ENCODE measurements at places on chromosomes 5 and 9. TPM values are rescaled to one million over a fixed set of nuclear protein-coding genes. Genes with fewer than 3 reads are reported as not detected.
A peak's percentile ranks its signal among the peaks of the same experiment; 100 is the strongest.

SPINK7 gene
- polyA plus RNA-seq = not detected

ERMP1 gene
- 7.0 TPM for polyA plus RNA-seq

ARAP3 gene
- polyA plus RNA-seq = not detected

OBP2B gene
- polyA plus RNA-seq = not detected

SV2C gene
- not detected for polyA plus RNA-seq

SPINK13 gene
- not detected for polyA plus RNA-seq

PTPRD gene
- polyA plus RNA-seq = not detected

PALM2AKAP2 gene
- polyA plus RNA-seq = not detected

NOP16 gene
- 19.1 TPM for polyA plus RNA-seq

BNC2 gene
- not detected for polyA plus RNA-seq

DNA sequence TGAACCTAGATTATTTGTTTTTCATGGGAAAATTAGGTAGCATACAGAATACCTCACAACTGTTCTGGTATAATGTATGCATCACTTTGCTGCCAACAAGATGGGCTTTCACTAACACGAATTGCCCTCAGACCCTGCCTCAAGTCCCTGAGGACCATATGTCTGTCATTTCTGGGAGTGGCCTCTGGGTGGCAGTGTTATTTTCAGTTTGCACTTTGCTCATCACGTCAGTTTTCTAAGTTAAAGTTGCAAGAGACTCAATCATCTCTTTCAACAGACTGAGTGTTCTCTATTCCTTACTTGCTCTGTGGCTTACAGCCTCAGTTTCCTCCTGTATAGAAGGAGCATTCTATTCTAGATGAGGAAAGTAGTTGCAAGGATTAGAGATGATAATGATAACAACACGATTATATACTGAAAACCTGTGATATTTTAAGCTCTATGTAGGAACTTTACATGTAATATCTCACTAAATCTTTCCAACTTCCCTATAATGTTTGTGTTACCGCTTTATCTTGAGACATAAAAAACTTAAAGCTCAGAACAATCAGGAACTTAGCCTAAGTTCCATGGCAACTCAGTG, 55.7 kb downstream of the TSSK1B start:
- peak; percentile 43 for DNase-seq

- no peak for DNase-seq
Measured at GRCh38 chr5:8316608-8317280, 447.8 kb downstream of the MTRR start.

- no peak for DNase-seq
Measured at GRCh38 chr5:155912291-155912690, 414.7 kb upstream of the SGCD start.

DNA sequence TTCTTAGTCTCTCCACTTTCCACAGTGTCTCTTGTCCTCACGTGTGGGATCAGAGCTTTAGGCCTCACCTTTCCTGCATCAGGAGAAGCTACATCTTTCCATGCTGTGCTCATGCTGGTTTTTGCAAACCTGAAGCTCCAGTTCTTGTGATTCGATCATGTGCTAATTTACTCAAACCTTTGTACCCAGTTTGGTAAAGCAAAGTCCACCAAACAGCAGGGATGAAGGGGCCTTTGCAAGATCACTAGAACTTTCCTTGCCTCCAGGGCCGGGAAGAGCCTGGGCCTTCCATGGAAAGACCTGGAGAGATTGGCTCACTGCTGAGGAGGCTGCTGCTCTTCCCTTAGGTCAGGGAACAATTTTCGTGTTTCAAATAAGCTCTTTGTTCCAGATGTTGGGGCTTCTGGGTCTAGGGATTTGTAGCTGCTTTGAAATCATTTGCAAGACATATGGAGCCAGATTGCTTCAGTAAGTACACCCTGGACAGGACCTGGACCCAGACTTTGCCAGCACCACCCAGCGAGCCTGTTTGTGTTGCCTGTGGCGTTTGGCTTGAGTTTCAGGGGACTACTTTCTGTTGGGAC, 18.7 kb upstream of the SPATA31E1 start:
- DNase-seq = no peak

DNA sequence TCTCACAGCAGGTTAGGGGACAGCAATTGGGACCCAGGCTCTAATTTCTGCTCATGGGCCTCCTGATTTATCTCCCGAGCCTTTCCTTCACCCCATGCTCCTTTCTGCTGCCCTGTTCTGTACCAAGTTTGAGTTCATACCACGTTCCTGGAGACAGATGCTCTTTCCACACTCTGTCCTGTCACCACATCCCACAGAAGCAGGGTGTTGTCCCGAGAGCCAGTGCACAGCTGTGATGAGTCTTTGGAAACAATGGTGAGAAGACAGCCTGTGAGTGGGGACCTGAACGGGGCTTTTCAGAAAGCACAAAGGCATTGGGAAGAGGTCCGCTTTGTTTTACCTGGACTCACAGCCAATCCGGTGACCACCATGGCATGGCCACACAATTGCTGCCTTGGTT, 17.4 kb downstream of the WDR31 start:
- DNase-seq = no peak

- no peak for DNase-seq
Measured at GRCh38 chr9:107976767-107977166, 487.2 kb upstream of the KLF4 start.

- DNase-seq = no peak
Measured at GRCh38 chr5:178338750-178339144, 106.1 kb upstream of the PHYKPL start.

- DNase-seq = no peak
Measured at GRCh38 chr5:34487956-34488355, 168.2 kb upstream of the RAI14 start.

DNA sequence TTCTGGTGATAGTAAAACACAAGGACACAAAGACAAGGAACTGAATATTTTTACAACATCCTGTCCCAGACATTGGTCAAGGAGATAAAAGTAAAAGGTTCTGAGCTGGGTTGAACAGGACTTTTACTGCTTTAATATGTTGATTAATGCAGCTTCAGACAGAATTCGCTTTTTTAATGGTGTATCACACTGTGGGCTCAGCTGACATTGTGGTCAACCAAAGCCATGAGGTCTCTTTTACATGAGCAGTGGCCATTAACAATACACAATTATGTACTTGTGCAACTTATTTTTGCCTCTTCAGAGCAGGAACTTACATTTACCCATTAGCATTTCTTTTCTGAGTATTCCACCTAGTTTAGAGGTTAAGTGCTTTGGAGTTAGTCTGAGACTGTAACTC, 22.8 kb upstream of the ERBIN start:
- no peak for DNase-seq

GRCh38 chr5:122790354-122791103, 15.6 kb downstream of the SNX2 start:
- no peak for DNase-seq

DNA sequence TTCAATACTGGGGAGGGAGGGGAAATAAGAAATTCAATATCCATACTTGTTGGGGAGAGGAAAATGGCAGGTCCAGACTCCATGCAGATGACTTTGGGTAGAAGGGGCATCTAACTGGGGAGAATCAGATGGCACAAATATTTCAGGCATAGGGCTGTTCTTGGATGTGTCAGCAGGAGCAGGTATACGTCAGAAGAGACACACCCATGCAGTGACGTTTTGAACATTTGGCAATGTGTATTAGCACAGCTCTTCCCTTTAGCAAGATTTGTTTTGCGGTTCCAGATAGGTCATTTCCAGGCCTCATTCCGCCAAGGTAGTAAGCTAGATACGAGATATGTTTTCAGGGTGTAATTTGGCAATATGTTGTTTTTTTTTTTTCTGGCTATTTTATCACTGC, 187.2 kb upstream of the CDH10 start:
- DNase-seq = no peak

- DNase-seq = no peak
Measured at GRCh38 chr9:33379666-33380389, 22.5 kb downstream of the AQP7 start.

DNA sequence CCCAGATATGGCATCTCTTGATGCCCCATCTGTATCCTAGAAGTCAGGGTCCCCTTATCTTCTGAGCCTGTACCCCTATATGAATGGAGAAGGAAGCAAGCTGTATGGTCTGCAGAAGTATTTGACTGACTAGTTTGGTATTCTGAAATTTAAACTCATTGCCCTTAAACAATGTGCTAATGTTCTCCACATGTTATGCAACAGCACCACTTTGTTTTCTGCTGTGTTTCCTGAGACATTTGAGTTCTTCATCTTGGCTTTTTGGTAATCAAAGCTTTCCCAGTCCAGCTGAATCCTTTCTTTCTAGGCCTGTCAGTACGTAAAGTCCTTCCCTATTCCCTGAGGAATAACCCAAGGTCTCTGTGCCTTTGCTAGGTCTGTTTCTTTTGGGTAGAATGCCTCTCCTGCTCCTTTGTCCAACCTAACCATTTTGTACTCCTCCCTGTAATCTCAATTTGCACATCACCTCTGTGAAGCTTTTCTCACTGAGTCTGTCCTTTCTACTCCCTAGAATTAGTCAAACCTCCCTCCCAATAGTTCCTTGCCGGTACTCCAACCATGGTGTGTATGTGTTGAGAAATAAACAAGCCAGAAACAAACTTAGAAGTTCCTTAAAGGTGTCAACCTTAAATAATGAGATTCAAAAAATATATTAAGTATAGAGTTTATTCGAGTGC, 72.1 kb upstream of the HSPB3 start:
- DNase-seq = no peak

DNA sequence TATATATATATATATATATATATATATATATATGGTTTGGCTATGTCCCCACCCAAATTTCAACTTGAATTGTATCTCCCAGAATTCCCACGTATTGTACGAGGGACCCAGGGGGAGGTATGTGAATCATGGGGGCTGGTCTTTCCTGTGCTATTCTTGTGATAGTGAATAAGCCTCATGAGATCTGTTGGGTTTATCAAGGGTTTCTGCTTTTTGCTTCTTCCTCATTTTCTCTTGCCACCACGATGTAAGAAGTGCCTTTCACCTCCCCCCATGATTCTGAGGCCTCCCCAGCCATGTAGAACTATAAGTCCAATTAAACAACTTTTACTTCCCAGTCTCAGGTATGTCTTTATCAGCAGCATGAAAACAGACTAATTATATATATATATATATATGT, 52.3 kb upstream of the ADAMTS2 start:
- DNase-seq = no peak

- no peak for DNase-seq
Measured at GRCh38 chr9:93813221-93814076, 141.7 kb downstream of the BARX1 start.

DNA sequence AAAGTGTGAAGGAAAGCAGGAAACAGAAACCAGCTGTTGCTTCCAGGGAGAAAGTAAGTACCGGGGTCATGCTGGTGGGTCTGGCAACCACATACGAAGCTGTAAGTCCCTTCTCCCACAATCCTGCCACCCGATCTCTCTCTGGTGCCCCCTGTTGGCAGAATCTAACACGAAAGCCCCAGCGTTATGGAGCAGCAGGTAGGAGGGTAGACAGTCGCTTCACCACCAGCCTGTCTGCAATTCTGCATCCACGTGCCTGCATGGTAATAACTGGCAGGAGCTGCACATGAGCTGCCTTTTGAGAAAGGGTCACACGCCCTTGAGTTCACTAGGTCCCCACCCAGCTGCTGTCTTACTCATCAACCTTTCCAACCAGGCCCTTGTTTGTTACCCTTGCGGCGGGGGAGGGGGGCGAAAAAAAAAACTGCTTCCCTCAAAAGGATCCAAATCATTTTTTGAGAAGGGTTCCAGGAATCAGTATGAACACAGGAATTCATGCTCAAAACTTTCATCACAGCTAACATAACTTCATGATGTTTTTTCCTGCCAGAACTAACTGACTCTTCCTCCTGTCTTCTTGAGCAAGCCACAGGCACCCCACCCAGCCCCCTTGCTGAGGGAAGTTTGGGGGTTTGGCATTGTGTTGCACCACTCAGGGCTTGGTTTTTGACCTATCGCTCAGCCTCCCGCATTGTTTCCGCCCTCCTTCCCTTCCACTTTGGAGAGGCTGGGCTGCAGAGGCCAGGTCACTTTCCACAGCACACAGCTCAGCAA, 19.6 kb upstream of the TMEM252 start:
- DNase-seq = no peak

DNA sequence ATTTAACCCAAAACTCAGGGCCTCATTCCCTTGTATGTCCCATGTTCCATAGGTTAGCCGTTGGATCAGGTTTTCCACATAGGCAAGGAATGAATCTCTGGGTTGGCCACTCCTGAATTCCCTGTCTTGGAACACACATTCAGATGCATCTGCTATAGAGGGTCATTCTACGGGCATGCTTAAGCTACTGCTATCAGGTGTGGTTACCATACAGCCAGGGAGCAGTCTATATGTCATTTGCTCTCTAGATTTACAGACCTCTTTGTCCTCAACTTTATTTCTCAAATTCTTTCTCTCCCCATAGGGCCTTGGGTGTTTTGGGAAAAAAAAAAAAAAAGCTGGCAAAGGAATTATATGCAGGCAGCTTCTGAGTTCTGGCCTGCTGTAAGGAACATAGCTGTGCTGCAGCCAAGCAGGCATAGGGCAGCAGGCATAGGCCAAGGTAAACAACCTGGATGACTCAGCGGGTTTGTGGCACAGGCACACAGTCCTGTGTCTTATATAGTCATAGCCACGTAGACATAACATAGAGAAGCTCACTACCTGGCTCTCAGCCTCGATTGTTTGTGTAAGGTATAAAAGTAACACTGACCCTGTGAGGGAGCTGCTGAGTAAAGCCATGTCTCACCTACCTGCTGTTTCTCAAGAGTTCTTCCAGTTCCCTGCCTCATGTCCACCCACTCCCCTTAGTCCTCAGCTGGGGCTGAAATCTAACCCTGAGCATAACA, 141.5 kb downstream of the OSTF1 start:
- DNase-seq = no peak

- no peak for DNase-seq
Measured at GRCh38 chr5:128216860-128217531, 133.4 kb downstream of the SLC12A2 start.

- no peak for DNase-seq
Measured at GRCh38 chr5:3601911-3602782, 6.5 kb downstream of the IRX1 start.

GRCh38 chr9:123373946-123374345, 17.9 kb downstream of the CRB2 start:
- DNase-seq = no peak

GRCh38 chr9:102445181-102445747, 549.9 kb upstream of the CYLC2 start:
- no peak for DNase-seq

DNA sequence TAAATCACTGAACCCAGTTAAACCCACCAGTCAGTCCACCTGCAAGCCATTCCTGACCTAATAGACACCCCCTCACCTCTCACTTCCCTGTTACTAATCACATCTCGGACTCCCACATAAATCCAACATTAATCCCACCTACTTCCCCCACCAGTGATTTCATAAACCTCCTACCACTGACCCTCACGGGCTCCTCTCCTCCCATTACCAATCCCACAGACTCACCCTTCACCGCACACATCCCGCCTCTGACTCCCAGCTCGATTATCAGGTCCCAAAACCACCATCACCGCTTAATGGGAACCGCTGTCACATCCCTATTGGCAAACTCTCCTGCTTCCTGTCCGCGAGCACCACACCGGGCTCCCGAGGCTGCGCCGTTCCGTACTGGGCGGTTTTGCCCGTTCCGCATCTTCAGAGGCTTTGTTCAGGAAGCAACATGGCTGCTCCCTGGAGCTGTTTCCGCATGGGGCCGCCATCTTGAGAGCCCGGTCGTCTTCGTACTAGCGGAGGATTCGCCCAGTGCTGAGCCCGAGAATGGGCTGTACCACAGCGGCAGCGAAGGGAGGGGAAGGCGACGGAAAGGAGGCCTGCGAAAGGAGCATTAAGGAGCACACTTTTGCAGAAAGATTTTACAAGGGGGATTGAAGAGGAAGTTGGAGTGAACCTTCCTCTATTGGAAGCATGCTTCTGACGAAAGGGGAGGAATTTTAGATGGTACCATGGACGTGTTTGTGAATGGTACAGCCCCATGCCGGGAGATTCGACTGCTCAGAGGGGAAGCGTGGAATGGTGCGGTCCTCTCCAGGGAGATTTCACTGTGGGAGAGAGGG, at the start of gene ZNF300:
Gene ZNF300 (minus strand): TSS at position 502 of the 833 bp plus-strand sequence. CDS start 1,825 bp downstream, outside the sequence.
- DNase-seq = peak; percentile 81
